Sciatic nerve (tissue), 2 donors: ENCODE measurements at places on chromosomes 7 and 10. TPM values are rescaled to one million over a fixed set of nuclear protein-coding genes. Genes with fewer than 3 reads are reported as not detected.

Gene DNAJC9
- total RNA-seq = 13.1 TPM

Gene PTF1A
- total RNA-seq = not detected

Gene KIF5B
- 125 TPM for total RNA-seq

Gene SPACDR
- total RNA-seq = 3.6 TPM

Gene PDLIM1
- total RNA-seq = 138 TPM

Gene FAM180A
- total RNA-seq = 8.0 TPM

Gene CH25H
- total RNA-seq = 8.8 TPM

Gene EVX1
- total RNA-seq = not detected

Gene CPN1
- not detected for total RNA-seq

Gene GIMAP5
- 18.4 TPM for total RNA-seq

Gene ECHDC3
- total RNA-seq = 8.6 TPM

Gene STEAP1
- 17.1 TPM for total RNA-seq

Gene PTPRN2
- 12.7 TPM for total RNA-seq

Gene NUDT13
- total RNA-seq = 2.2 TPM

Gene OR2A5
- not detected for total RNA-seq

Gene SFTPA1
- total RNA-seq = 6.3 TPM

Gene TCAF2
- 2.5 TPM for total RNA-seq

Gene CEP55
- total RNA-seq = 0.62 TPM

Gene SLIT1
- total RNA-seq = 3.1 TPM

Gene ZFYVE27
- 32.9 TPM for total RNA-seq

Gene JMJD1C
- 141 TPM for total RNA-seq

Gene NEUROD6
- not detected for total RNA-seq

Gene CYP2C19
- total RNA-seq = not detected

Gene CUZD1
- total RNA-seq = 0.80 TPM

Gene LAMB4
- total RNA-seq = 0.89 TPM

Gene FXYD4
- total RNA-seq = not detected

Gene AGBL3
- 5.3 TPM for total RNA-seq

Gene AMPH
- total RNA-seq = 5.9 TPM

Gene RABGEF1
- 38.6 TPM for total RNA-seq

Gene YKT6
- total RNA-seq = 51.2 TPM

Gene OR13A1
- total RNA-seq = not detected

Gene ZNF467
- total RNA-seq = 10.1 TPM

Gene CPA4
- 2.3 TPM for total RNA-seq

Gene NEUROG3
- not detected for total RNA-seq
